ENCODE measurements at places on chromosomes 4 and X.

GRCh38 chr4:153452658-153453378, 13.3 kb upstream of the TMEM131L start:
- no peak for DNase-seq

DNA sequence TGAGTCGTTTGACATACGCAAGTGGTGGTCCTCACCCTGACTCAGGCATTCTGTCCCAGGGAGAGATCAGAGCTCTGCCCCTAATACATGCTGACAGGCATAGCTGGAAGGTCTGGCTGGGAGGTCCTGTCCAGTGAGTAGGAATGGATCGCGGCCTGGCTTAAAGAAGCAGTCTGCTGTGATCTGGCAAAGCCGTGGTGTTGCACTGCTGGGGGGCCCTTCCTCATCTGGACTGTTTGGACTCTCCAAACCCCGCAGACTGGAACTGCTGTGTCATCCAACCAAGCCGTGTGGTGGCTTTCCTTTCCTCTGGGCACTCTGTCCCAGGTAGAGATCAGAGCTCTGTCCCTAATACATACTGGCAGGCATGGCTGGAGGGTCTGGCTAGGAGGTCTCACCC, 64.3 kb upstream of the MAGEB16 start:
- DNase-seq, result no peak

DNA sequence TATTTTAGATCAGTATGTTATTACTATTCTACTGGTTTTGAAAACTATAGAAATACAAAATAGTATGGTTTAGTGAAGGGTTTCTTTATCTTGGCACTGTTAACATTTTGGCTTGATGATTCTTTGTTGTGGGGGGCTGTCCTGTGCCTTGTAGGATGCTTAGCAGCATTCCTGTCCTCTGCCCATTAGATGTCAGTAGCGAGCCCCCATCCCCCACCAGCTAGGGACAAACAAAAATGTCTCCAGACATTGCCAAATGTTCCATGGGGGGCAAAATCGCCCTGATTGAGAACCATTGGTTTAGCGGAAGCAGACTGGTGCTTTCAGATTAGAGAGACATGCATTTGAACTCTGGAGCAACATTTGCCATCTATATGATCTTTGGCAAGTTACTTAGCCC, 23.3 kb downstream of the SPARCL1 start:
- DNase-seq, result no peak

DNA sequence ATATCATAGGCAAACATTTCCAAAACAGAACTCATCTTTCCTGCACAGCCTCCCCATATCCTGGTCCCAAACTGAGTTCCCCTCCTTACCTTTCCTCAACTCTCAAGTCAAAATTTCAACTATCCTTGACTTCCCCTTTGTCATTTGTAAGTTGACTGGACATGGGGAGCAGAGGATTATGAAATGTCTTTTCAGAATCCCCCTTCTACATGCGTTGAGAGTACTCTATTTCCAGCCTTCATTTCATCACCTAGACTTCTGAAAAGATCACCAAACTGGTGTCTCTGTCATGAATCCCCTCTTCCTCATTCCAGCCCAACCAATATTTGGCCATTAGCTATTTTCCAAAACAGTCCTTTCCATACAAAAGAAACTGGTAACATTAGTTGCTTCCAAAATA, 95.2 kb downstream of the SYNPO2 start:
- no peak for DNase-seq

- no peak for DNase-seq
Measured at GRCh38 chr4:80694171-80694570, 336.3 kb upstream of the BMP3 start.

- DNase-seq, result no peak
Measured at GRCh38 chrX:41823402-41823801, 99.4 kb downstream of the GPR82 start.

- DNase-seq, result no peak
Measured at GRCh38 chr4:56655627-56656345, 25.3 kb downstream of the HOPX start.

DNA sequence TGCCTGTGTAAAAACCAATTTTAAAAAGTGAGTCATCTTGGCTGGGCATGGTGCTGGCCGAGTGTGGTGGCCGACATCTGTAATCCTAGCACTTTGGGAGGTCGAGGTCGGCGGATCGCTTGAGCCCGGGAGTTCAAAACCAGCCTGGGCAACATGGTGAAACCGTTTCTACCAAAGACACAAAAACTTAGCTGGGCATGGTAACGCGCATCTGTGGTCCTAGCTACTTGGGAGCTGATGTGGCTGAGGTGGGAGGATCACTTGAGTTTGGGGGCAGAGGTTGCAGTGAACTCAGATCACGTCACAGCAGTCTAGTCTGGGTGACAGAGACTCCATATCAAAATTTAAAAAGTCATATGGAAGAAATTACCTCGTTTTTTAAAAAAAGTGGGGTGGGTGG, 7.6 kb downstream of the RLIM start:
- no peak for DNase-seq

DNA sequence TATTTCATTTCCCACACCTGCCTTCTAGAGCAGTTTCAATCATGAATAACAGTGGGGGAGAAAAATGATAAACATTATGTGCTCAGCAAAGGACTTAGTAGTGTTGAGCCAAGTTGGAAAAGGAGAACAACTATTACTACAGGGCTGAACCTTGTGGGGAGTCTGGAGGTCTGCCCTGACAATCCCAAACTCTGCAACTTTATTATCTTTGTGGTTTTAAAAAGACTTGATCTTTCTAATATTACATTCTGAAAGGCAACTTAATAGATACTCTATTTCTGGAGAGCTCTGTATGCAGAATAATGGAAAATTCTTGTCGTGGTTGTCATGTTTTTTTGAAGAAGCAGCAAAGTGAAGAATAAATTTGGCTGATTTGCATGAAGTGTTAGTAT, 116.1 kb downstream of the SPCS3 start:
- no peak for DNase-seq

GRCh38 chr4:6767748-6768538, 14.6 kb upstream of the KIAA0232 start:
- no peak for DNase-seq

- no peak for DNase-seq
Measured at GRCh38 chrX:139079789-139080188, 368.3 kb upstream of the FGF13 start.

DNA sequence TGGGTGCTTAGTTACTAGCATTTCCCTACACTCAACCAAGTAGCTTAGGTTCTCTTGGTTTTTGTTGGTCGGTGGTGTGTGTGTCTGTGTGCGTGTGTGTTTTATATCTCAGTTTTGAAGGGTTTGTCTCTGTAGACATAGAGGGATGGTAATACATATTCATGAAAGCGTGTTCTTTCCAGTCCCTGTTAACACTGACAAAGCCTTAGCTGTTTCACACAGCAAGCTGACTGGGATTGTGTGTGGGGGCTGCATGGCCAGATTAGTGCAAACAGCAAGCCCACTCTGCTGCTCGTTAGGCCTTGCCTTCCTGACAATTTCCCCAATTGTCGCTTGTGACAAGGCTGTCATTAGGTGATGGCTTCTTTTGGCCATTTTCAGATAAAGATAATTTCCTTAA, 43.9 kb downstream of the ALPK1 start:
- DNase-seq, result no peak

DNA sequence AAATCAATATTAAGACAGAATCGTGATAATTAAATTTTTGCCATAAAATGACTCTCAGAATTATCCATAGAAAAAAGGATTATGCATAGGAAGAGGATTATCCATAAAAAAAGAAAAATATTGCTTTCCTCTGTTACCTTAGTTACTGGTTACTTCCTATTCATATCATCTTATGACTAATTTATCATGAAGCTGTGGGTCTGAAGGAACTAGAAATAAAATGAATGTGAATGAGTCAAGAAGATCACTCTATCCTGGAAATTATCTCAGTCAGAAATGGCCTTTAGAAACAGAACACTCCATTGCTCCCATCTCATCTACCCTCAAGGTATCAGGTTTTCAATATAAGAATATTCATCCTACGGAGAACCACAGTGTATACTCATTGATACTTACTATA, 19.4 kb downstream of the RPS6KA6 start:
- DNase-seq, result no peak

- DNase-seq, result no peak
Measured at GRCh38 chr4:173243917-173244658, 75.5 kb downstream of the GALNT7 start.

DNA sequence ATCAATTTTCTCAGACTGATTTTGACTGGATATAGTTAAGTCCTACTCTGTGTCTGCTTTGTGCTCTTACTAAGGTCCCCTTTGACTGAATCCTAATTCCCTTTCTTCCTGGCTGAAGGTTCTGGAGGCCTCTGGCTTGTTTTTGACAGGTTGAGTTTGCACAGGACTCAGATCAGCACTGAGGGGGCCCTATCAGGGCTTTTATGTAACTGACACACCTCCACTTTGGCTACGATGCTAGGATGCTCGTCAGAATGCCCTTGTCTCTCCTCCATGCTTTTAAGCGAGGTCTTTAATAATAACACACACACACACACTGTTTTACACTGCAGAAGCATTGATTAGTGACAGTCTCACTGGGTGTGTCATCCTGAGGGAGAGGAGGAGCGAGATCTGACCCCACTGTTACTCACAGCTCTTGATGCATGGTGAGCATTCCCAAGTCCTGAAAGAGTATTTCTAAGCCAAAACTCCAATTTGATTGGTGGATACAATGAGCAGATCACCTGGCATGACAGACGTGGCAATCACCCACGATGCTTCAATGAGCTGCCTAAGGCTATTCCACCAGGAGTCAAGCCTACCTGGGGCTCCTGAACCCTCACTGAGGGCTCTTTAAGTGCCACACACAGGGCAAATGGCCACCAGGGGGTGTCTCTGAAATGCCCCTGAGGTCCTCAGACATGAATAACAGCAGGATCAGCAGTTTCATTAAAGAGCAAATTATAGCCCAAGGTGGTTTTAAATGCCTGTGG, 130.4 kb upstream of the CPEB2 start:
- no peak for DNase-seq

GRCh38 chr4:7775396-7775795, 164.3 kb downstream of the AFAP1 start:
- no peak for DNase-seq

GRCh38 chr4:66609014-66609413, 936.3 kb downstream of the CENPC start:
- DNase-seq, result no peak

- DNase-seq, result peak; percentile 56
Measured at GRCh38 chrX:111445485-111445884, 33.5 kb upstream of the DCX start.

- DNase-seq, result no peak
Measured at GRCh38 chrX:28491941-28492340, 95.3 kb upstream of the IL1RAPL1 start.

DNA sequence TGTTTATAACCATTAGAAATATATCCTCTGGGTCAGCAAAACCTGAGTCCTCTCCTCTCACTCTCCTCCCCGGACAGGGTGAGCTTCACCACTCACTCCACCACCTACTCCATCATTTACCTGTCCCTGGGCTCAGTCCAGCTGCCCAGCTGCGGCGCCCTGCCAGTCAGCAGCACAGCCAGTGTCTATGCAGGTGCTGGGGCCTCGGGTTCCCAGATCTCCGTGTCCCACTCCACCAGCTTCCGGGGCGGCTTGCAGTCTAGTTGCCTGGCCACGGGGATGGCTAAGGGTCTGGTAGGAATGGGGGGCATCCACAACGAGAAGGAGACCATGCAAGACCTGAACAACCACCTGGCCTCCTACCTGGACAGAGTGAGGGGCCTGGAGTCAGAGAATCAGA, 662.2 kb upstream of the ACTRT1 start:
- no peak for DNase-seq

DNA sequence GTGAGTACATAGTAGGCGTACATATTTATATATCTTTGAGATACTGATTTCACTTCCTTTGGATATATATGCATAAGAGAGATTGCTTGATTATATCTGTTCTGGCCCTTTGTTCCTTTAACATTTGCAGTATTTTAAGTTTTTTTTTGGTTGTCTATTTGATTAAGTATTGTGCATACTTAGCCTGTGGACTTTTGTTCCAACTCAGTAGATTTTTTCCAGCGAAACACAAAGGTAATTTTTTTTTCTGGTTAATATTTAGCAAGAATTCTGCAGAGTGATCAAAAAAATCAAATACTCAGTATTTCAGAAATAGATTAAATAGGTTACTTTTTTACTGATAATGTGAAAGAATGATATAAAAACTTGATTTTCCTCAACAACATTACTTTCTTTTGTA, at the start of gene AFM:
Gene AFM, plus strand, starts transcription at position 388 of the 400 bp plus-strand sequence. CDS start 31 bp downstream, outside the sequence.
- no peak for DNase-seq

- peak; percentile 57 for DNase-seq
Measured at GRCh38 chr4:31236020-31236638, 516.0 kb downstream of the PCDH7 start.

DNA sequence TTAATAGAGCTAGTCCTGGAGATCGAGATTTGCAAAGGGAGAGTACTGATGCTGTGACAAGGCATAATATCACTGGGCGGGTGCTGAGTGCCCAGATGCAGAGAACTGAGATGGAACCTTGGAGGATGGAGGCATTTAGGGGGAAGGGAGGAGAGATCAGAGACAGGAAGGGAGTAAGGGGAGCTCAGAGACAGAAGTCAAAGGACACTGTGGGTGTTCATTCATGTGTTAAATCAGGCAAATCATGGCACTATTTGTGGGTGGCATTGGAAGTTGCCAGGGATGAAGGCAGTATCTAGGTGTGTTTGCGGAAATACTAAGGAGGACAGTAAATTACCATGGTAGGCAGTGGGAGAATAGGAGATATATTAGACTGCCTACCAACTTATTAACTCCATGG, 135.0 kb downstream of the RBM46 start:
- no peak for DNase-seq
